A673 (cell line): ENCODE measurements at places on chromosomes 4 and X. TPM values are rescaled to one million over a fixed set of nuclear protein-coding genes. Genes with fewer than 3 reads are reported as not detected.
A peak's percentile ranks its signal among the peaks of the same experiment; 100 is the strongest.

HNRNPDL gene
- total RNA-seq: 317 and 320 TPM in 2 replicates

C4orf36 gene
- 3.1 and 5.3 TPM in 2 replicates for total RNA-seq

TRIM75 gene
- total RNA-seq: not detected in 2 replicates

DNA sequence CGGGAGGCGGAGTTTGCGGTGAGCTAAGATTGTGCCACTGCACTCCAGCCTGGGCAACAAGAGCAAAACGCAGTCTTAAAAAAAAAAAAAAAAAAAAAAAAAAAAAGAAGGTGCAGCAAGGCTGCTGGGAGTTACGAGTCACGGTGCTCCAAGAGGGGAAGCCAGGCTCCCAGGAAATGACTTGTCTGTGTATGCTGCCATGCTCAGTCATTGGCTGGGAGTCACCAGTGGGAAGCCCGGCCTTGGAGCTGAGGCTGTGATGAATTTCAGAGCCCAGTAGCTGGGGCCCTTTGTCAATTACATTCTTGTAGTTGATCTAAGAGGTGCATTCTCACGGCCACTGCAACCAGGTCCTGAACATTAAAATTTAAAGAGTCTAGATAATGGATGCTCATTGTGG, 1105.1 kb upstream of the TENM3 start:
- no peaks in the 10 kb centered on the region for H3K36me3 ChIP-seq
- H3K27me3 ChIP-seq: peaks cover 25% of the 10 kb centered on the region
- H3K4me3 ChIP-seq: no peak overlapping the region
- H3K4me1 ChIP-seq: no peaks in the 10 kb centered on the region
- no peak overlapping the region for H3K27ac ChIP-seq
- no peak for DNase-seq

DNA sequence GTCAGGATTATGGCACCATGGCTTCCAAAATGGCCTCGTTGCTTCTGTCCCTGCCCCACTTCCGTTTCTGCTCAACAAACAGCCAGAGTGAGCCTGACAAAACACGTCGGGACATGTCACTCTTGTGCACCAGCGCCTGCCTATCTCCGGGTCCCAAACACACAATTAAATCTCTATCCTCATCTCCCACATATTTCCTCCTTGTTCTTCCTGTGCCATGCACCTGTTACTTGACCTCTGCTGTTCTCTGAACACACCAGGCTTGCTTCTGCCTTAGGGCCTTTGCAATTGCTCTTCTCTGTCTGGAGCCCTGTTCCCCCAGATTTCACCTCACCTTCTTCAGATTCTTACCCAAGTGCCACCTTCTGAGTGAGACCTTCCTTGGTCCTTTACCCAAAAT, 12.7 kb upstream of the CD38 start:
- no peak overlapping the region for H3K27ac ChIP-seq
- no peaks in the 10 kb centered on the region for H3K4me1 ChIP-seq
- H3K4me3 ChIP-seq: no peak overlapping the region
- no peaks in the 10 kb centered on the region for H3K36me3 ChIP-seq
- no peaks in the 10 kb centered on the region for H3K27me3 ChIP-seq

- no peak for DNase-seq
- no peak overlapping the region for H3K27ac ChIP-seq
- H3K27me3 ChIP-seq: peaks cover 10% of the 10 kb centered on the region
- no peaks in the 10 kb centered on the region for H3K4me1 ChIP-seq
- H3K4me3 ChIP-seq: no peak overlapping the region
- no peaks in the 10 kb centered on the region for H3K36me3 ChIP-seq
Observed at GRCh38 chrX:52216541-52216940, 31.9 kb downstream of the MAGED4 start.

DNA sequence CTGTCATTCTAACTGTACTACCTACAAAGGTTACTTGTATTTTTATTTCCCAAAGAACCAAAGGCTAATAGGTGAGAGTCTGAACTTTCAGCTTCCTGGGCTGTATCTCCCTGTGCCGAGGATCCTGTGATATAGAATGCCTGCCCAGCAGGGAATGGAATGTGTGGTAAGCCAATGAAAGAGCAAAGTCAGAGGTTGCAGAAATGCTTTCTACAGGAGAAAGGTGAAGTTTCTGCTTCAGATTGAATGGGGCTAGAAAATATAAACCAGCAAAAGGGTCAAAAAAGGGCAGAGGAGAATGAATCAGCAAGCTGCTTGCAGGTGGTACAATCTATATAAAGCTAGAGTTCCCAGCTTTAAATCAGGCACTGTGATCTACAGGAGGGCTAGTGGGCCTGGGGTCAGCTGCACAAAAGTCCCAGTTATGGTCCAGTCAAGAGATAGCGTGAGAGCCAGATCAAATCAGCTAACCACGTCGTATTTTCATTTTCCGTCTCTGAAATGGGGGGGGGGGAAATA, 146.1 kb downstream of the DCTD start:
- no peak for DNase-seq
- H3K4me1 ChIP-seq: no peaks in the 10 kb centered on the region
- H3K36me3 ChIP-seq: no peaks in the 10 kb centered on the region
- no peak overlapping the region for H3K27ac ChIP-seq
- H3K27me3 ChIP-seq: no peaks in the 10 kb centered on the region

GRCh38 chrX:109732017-109732801, 848 bp downstream of the ACSL4 start:
- peak overlapping the region; percentile 73 for H3K4me3 ChIP-seq
- H3K36me3 ChIP-seq: no peaks in the 10 kb centered on the region
- H3K27ac ChIP-seq: peak overlapping the region; percentile 81
- H3K27me3 ChIP-seq: no peaks in the 10 kb centered on the region
- H3K4me1 ChIP-seq: peaks cover 14% of the 10 kb centered on the region
- peak; percentile 37 for DNase-seq

- peaks cover 10% of the 10 kb centered on the region for H3K36me3 ChIP-seq
- peak overlapping the region; percentile 64 for H3K27ac ChIP-seq
- H3K4me1 ChIP-seq: peaks cover 20% of the 10 kb centered on the region
- DNase-seq: peak; percentile 58
- no peaks in the 10 kb centered on the region for H3K27me3 ChIP-seq
- H3K4me3 ChIP-seq: peak overlapping the region; percentile 58
Observed at GRCh38 chrX:137567682-137568232, 1.8 kb downstream of the ZIC3 start.

- no peak for DNase-seq
- no peak overlapping the region for H3K27ac ChIP-seq
- no peaks in the 10 kb centered on the region for H3K27me3 ChIP-seq
- H3K36me3 ChIP-seq: no peaks in the 10 kb centered on the region
Observed at GRCh38 chrX:129359269-129359668, 164.0 kb downstream of the SMARCA1 start.

- no peaks in the 10 kb centered on the region for H3K27me3 ChIP-seq
- H3K36me3 ChIP-seq: no peaks in the 10 kb centered on the region
- no peak overlapping the region for H3K4me3 ChIP-seq
- DNase-seq: no peak
- no peak overlapping the region for H3K27ac ChIP-seq
- H3K4me1 ChIP-seq: no peaks in the 10 kb centered on the region
Observed at GRCh38 chr4:98689507-98690174, 31.2 kb upstream of the TSPAN5 start.

DNA sequence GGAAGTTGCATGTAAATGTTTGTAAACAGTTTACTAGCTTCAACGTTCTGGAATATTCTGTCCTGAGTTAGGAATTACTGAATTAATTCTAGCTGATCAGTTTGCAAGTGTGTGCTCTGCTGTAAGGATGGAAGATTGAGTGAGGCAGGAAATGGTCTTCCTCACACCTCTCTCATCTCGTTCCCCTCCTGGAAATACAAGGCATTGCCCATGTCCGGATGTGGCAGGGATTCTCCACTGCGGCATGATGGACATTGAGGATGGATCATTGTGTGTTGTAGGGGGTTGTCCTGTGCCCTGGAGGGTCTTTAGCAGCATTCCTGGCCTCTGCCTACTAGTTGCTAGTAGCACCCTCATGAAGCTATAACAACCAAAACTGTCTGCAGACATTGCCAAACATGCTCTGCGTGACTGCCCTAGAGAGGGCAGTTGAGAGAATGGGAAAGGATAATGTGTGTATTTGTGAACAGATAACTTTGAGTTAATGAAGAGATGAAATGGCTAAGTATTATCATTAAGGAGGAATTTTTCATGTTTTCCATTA, 12.6 kb downstream of the CA5B start:
- no peak overlapping the region for H3K4me3 ChIP-seq
- H3K4me1 ChIP-seq: no peaks in the 10 kb centered on the region
- no peak overlapping the region for H3K27ac ChIP-seq
- no peaks in the 10 kb centered on the region for H3K36me3 ChIP-seq

GRCh38 chr4:156751486-156751885, 220.1 kb downstream of the PDGFC start:
- no peak overlapping the region for H3K27ac ChIP-seq
- H3K36me3 ChIP-seq: no peaks in the 10 kb centered on the region
- H3K4me1 ChIP-seq: peaks cover 16% of the 10 kb centered on the region
- peak; percentile 66 for DNase-seq
- no peak overlapping the region for H3K4me3 ChIP-seq
